ENCODE measurements at places on chromosomes 2 and 18.

DNA sequence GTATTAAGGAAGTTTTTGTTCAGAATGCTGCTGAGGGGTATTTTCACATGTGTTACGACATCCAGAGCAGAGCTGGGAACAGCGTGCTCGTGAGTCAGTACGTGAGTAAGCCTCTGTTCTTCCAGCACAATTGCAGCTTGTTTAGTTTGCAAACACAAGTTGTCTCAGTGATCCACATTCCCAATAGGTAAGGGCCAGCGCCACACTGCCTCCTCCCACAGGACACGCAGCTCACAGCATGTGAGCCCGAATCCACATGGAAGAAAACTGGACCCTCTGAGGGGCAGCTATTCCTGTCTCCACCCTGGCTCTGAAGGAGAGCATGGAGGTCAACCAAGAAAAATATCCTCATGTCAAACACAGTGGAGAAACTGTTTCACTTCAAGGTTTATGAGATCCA lies 173.9 kb upstream of the PID1 start:
- no peak for DNase-seq

- no peak for DNase-seq
Observed at GRCh38 chr2:191143791-191144190, 7.0 kb downstream of the STAT4 start.

DNA sequence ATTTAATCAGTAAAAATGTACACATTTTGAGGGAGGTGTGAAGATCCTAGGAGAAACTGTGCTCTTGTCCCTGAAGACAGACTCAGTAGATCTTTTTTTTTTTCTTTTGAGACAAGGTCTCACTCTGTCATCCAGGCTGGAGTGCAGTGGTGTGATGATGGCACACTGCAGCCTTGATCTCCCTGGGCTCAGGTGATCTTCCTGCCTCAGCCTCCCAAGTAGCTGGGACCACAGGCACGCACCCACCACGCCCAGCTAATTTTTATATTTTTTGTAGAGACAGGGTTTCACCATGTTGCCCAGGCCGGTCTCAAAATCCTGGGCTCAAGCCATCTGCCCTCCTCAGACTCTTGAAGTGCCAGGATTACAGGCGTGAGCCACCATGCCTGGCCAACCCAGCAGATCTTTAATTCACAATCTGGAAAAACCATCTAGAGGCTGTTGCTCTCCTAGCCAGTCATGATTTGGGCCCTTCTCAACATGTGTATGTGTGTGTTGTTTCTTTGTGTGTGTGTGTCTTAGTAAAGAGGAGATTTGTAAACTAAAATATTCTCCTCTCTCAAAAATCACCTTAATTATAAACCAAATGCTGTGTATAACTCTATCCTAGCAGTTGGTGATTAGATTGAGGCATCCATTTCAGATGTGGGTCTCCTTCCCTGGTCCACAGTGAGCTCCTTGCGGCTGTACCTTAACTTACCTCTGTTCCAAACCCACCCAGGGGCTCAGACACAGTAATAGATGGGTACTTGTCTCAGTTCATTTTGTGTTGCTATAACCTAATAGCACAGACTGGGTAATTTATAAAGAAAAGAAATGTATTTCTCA lies 3.9 kb upstream of the MYCN start:
- no peak for DNase-seq

DNA sequence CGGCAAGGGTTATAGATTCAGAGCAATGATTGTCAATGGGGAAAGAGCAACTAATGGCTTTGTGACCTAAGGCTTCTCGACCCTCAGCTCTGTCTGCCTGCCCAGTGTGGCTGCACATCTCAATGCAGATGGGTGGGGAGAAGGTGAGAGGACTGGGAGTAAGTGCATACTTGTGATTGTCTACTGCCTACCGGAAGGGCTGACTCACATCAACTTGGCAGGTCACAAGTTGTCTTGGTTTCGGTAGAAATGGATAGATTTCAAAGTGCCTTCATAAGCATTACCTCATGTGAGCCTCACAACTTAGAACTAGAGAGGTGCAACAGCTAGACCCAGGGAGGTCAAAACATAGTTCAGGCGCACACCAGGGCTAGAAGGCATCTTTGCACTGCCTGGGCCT lies 29.4 kb downstream of the STAT1 start:
- no peak for DNase-seq

GRCh38 chr2:127662937-127663565 lies 12.3 kb downstream of the LIMS2 start:
- no peak for DNase-seq

GRCh38 chr2:98088261-98088660 lies 1.3 kb downstream of the VWA3B start:
- DNase-seq = no peak

DNA sequence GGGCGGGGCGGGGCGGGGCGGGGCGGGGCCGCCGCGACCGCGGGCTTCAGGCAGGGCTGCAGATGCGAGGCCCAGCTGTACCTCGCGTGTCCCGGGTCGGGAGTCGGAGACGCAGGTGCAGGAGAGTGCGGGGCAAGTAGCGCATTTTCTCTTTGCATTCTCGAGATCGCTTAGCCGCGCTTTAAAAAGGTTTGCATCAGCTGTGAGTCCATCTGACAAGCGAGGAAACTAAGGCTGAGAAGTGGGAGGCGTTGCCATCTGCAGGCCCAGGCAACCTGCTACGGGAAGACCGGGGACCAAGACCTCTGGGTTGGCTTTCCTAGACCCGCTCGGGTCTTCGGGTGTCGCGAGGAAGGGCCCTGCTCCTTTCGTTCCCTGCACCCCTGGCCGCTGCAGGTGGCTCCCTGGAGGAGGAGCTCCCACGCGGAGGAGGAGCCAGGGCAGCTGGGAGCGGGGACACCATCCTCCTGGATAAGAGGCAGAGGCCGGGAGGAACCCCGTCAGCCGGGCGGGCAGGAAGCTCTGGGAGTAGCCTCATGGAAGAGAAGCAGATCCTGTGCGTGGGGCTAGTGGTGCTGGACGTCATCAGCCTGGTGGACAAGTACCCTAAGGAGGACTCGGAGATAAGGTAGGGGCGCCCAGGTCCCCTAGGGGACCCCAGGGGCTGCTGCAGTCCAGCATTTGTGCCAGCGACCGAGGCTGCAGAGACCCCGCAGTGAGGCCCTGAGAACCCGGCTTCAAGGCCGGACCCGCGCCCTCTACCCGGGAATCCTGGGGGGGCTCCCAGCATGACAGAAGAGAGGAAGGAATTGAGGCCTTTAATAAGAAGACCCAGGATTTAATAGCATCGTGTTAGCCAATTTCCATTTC lies at the start of gene KHK:
Gene KHK, plus strand, starts transcription at position 49 of the 870 bp plus-strand sequence. Its CDS starts 488 bp downstream, at position 537.
- no peak for DNase-seq

GRCh38 chr2:108253106-108253505 lies 13.3 kb downstream of the SULT1C3 start:
- no peak for DNase-seq

DNA sequence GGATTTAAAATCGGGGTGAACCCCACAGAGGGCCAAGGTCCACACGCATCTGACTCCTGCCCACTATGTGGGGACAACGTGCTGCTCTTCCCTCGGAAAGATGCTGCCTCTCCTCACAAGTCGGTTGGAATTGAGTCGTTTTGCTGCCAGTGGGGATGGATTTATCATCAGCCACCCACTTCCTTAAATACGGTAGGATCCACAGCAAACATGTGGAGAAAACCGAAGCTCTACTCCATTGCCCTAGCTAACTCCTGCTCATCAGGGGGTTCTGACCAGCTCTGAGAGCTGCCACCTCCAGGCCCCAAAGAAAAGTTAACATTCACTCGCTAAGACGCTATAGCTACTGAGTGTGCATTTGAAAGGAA lies 80.9 kb downstream of the CHRNA1 start:
- no peak for DNase-seq

- no peak for DNase-seq
Observed at GRCh38 chr18:49546719-49547273, 15.1 kb upstream of the LIPG start.

DNA sequence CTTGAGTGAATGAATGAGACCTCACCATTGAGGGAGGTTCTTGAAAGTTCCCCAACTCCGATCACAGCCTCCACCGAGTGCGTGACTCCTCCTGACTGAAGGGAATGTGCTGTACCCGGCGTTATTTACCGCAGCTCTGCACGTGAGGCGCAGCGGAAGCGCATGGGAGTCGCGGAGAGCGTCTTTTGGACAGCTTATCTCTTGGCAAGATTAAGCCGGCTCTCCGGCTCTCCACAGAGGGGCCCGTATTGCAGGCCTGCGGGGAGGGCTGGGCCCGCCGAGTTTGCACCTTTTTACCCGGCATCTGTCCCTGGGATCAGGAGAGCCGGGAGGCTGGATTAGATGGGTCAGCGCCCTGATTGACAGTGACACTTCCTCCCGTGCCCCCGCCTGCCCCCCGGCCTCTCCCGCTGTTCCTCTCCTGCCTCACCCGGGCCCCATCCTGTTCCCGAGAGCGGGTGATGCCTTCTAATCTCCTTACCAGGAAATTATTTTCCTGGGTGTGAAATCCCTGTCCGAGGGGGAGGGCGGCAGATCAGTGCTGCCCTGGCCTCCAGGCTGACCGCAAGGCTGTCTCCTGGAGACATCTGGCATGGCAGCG lies 176.3 kb downstream of the INHBB start:
- DNase-seq = no peak

GRCh38 chr2:66515743-66516142 lies 80.8 kb downstream of the MEIS1 start:
- DNase-seq = no peak

DNA sequence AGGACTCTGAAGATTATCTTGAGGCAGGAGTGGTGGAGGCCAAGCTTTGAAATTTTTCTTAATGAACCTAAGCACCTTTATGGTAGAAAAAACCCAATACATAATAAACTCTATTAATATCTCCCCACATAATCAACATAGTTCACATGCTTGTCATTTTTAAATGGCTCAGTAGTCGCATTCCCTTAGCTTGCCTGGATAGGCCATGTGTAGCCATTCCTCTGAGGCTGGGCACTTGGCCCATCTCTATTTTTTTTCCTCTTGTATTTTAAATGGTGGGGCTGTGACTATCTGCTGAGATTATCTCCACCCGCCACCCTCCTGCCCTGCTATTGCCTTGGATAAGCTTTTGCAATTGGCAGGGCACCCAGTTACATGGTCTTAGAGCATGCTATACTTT lies 143.1 kb downstream of the FHOD3 start:
- no peak for DNase-seq

- DNase-seq = no peak
Observed at GRCh38 chr2:85394261-85394681, 15.9 kb downstream of the CAPG start.

DNA sequence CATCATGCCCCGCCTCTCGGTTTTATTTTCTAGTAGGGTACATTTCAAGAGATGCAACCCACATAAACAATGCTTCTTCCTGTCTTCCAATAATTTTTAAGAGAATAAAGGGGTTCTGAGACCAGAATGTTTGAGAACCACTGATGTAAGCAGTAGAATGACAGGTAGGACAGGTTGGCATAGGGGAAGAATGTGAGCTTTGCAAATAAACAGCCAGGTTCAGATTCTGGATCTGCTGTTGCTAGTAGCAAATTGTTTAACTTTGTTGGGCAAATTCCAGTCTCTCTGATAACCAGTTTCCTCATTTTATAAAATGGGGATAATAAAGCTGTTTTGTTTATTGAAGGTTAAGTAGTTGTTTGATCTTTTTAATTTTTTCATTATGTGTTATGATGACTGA lies 32.8 kb downstream of the SOCS6 start:
- DNase-seq = no peak

DNA sequence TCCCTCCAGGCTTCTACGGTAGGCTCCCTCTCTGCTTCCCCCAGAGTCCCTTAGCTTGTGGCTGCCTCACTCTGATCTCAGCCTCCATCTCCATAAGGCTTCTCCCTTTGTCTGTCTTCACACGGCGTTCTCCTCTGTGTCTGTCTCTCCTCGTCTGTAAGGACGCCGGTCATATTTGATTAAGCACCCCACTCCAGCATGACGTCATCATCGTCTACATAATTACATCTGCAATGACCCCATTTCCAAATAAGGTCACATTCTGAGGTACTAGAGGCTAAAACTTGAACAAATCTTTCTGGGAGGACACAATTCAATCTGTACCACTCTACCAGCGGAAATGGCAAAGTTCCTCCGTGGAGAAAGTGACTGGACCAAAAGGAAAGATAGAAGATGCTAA lies 8.3 kb upstream of the COL6A3 start:
- no peak for DNase-seq

GRCh38 chr2:109046925-109047508 lies 58.0 kb upstream of the EDAR start:
- no peak for DNase-seq

DNA sequence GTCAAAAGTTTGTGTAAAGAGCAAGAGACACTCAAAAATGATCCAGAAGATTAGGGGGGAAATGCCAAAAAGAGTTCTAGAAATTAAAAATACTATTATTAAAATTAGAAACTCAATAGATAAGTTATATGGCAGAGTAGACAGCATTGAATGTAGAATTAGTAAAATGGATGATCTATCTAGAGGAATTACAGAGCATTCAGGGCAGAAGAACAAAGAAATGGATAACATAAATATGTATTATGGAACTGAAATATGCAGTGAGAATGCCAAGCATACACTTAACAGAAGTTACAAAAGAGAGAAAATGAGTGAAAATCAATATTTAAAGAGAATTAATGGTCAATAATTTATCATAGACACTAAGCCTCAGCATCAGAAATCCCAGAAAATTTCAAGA lies 33.2 kb upstream of the OR6B3 start:
- DNase-seq = no peak

- no peak for DNase-seq
Observed at GRCh38 chr2:44578471-44579093, 216.8 kb downstream of the CAMKMT start.

DNA sequence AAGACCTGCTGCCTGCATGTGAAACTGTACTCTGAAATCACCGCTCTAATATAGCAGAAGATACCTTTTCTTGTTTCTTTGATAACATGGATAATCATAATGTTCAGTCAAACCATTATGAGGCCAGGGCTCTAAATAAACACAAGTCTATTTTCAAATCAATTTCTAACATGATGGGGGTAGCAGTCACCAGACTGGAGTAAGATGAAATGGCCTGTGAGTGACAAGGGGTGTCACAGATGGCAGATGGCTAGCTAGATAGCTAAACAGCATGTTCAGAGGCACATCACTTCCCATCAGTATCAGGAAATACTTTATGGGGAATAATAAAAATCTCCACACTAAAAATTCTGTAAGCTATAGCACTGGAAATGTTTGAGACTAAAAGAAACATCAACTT lies 14.0 kb downstream of the MBD2 start:
- no peak for DNase-seq

DNA sequence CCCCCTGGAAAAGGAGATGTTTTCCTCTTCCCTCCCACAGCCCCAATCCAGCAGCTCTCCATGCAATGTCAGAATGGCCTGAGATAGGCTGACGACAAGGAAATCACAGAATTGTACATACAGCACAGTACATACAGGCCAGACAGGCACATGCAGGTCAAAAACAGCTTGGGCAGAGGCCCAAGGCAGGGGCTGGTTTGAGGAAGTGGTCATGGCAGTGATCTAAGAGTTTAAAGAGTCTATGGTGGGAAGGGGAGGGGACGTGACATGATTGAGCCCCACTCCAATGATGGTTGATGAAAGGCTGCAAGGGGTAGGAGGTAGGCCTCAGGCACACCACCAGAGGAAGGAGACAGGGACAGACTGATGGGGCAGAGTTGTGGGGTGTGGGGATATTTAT lies 4.3 kb downstream of the DCTN1 start:
- no peak for DNase-seq
